NCI-H2029 (cell line): ENCODE measurements at places on chromosomes 3 and 15.

- no peak for DNase-seq
These were observed at the start of gene SNX22 for GRCh38 chr15:64151727-64152506. Gene SNX22, plus strand, starts transcription at chr15:64151731. Its CDS starts 45 bp downstream, at chr15:64151776.

- DNase-seq = no peak
These were observed 3.6 kb upstream of the DNAJB8 start for GRCh38 chr3:128470134-128470899.

GRCh38 chr15:84883916-84884781 is at the start of gene SLC28A1:
Gene SLC28A1, plus strand, starts transcription at chr15:84884662. Its CDS starts 3,099 bp downstream, at chr15:84887761.
- DNase-seq = no peak

DNA sequence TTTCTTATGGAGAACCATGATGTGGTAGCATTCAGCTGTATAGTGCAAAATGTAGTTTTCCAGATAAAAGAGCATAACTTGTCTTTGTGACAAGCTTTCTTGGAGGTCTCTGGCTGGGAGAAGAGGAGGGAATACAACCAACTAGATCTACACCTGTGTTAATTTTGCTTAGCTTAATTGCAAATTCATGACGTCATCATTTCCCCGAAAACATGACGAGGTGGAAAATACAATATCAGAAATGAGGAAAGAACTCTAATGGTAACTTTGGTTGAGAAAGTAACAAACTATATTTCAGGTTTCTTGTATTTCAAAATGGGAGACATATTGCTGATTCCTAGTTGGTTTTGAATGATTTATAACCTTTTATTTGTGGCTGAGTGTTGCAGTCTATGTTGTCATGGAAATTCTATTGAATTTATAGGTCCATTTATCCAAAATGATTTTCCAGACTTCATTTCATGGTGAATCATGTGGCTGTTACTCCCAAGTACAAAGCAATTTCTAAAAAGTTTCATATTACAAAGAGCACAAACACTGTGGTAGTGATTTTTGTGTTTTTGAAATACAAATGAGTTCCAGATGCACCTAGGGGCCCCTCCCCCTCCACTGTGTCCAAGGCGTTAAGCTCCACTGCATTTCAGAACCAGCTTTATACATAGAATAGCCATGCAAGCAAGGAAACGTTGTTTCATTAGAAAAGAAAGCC is 307.2 kb downstream of the FEZF2 start:
- no peak for DNase-seq

DNA sequence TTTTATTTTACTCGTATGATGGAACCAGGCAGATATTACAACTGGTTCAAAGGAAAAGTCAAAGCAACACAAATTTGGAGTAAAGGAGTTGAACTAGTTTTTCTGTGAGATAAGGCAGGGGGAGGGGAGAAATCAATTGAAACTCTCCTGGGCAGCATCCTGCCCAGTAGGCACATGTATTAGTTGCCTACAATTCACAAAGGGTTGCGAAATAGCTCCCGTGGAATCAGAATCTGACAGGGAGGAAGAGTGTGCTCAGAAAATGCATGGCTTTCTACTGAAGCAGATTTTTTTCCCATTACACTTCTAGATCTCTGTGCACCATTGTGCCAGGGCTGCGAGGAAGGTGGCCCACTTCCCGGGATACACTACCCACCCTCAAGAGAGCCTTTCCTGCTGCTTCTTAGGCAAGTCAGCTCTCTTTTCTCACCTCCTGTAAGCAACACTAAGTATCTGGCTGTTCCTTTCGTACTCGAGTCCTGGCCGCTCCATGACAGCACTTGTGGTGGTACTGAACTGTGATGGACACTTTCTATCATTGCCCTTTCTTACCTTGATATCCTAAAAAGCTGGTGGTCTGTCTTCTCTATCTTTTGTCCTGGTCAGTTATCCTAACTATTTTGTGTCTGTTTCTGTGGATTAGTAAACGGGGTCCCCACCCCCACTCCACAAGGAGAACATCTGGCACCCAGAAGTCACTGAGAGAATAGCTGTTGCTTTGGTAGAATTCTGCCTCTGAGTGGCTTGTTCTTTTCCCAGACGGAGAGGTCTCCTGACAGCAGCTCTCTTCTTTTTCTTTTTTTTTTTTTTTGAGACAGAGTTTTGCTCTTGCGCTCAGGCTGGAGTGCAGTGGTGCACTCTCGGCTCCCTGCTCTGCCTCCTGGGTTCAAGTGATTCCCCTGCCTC is 74.8 kb downstream of the RPL39L start:
- DNase-seq = peak; percentile 22
